ENCODE measurements at places on chromosomes 2 and 18.

GRCh38 chr2:24076849-24077534, 866 bp upstream of the SF3B6 start:
- no peak for DNase-seq

DNA sequence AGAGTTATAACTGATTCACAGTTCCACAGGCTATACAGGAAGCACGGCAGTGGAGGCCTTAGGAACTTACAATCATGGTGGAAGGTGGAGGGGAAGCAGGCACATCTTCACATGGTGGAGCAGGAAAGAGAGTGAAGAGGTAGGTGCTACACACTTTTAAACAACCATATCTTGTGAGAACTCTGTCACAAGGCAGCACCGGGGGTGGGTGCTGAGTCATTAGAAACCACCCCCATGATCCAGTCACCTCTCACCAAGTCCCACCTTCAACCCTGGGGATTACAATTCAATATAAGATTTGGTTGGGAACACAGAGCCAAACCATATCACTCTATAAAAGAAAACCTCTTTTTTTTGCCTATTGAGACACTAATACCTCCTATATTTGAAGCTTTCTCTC, 1108.5 kb upstream of the CDH2 start:
- DNase-seq: no peak

DNA sequence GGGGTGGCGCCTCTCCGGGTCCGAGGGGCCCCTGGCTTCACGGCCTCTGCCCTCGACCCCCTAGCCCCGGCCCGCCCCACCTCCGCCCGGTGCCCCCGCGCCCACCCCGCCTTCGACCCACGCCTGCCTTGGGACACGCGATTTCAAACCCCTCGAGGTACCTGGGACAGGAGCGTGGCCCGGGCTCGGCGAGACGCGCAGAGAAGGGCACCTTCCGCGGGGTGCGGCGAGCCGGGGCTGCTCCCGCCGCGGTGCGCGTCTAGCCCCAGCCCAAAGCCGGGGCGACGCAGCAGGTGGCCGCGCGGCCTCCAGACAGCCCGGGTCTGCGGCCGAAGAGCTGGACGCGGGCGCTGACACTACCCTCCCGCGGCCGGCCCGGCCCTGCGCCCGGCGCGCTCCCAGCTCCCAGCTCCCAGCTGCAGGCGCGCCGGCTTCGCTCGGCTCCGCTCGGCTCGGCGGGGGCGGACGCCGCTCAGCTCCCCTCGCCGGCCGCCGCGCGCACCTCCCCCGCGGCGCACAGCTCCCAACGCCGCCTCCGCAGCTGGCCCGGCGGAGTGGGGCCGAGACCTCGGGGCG, at the start of gene CRACDL:
TSS of gene CRACDL (minus strand) at position 449 of the 576 bp plus-strand sequence. CDS start 89,425 bp downstream, outside the sequence.
- peak; percentile 61 for DNase-seq

DNA sequence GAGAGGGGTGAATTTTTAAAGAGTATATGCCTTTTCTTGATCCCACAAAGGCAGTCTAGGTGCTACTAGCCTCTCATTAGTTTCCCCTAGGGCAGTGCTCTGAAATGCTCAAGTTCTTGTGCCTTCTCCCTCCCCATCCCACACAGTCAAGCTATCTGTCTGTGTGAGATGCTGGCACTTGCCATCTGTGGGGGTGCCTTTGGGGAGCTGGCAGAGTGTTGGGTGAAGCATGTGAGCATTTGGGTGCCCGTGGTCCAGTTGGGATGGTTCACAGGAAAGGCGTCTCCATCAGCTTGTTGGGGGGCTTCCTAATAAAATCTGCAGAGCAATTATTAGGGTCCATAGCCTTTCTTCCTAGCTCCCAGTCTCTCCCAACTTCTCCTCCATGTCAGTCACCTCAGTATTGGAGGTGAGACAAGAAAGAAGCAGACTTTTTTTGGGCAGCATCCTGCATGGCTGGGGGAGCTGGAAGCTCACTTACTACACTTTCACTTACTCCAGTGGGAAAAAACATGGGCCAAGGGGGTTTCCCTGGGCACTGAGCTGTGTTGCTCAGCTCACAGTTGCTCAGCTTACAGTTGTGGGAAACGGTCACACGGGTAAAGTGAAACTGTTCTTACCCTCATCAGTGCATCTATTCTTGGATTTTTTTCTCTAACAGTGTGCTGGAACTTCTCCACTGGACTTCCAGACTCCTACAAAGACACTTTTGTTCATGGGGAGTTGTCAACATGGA, 29.3 kb downstream of the COLEC11 start:
- no peak for DNase-seq
